ENCODE measurements at places on chromosomes 1 and 21.

- no peak for DNase-seq
These were observed 3.5 kb downstream of the SPOCD1 start for GRCh38 chr1:31812158-31812829.

DNA sequence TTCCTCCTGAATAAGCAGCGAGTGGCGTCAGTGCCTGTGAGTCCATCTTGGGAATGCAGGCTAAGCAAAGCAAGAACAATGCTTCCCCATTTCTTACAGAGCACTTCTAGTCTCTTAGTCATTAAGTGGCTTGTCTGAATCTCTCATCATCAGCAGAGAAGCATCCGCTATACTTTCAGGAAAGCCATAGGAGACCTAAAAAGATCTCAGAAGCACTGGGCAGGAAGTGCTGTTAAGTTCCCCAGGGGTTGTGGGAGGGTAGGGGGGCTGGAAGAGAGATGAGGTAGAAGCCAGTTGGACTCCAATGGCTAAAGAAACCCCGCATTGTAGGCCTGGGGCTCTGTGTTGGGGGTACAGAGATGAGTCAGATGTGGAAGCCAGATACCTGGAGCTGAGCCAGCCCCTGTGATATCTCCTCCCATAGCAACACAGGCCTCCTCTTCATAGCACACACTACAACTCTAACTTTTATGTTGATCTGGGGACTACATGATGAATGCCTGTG is 44.9 kb downstream of the SYT6 start:
- no peak for DNase-seq

GRCh38 chr1:173020138-173020750 is 30.5 kb downstream of the TNFSF18 start:
- DNase-seq: no peak

- no peak for DNase-seq
These were observed 3.2 kb upstream of the BEST4 start for GRCh38 chr1:44790968-44791801.

DNA sequence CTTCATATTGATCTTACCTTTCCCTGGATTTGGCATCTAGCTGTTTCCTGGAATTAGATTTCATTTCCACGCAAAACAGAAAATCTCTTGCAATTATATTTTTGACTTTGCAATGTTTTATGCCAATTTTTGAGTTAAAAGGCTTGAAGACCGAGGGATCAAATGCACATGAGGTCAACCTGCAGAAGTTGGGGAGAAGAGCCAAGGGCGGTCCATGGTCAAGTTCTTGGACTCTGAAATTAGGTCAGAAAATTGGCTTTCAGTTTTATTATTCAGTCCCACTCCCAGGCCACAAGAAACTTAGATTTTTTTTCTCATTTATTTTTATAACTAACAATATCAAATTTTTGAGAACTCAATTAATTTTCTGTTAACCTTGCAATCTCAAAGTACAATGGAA is 499.1 kb upstream of the USP24 start:
- DNase-seq: no peak

DNA sequence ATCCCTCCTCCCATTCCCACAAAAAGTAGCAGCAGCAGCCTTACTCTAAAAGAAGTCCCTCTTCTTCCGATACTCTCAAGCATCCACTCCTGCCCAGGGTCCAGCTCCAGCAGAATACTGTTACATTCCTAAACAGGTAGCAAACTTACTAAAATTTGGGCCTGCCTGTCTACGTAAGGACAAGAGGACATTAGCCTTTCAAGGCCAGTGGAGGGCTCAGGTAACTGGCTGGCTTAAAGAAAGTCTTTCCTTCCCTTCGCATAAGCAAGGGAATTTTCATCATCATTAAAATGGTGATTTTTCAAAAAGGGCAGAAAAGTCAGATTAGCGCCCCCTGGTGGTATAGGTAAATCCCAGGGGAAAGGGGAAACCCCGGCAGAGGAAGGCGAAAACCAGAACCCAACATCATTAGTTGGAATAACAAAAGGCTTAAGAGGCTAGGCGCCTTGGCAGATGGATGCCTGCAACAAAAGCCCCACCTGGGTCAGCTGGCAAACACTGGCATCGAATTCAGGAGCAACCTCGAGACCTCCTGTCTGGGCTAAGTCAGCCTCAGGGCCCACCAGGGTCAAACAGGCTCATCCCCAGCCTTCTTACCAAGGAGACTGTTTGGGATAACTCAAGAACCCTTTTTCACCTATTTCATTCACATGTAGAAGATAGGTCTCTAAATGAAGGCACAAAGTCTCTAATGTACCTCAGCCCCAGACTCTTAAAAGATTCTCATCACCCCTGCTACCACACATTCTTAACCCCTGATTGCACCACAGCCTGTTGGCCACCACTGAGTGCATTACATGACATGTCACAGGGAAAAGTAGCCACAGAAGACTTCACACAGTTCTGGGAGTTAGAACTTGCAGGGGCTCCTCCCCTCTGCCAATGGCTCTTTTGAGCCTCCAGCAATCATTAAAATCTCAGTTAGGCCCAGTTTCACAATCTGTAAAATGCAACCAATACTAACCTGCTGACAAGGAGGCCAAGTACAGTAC is 36.7 kb downstream of the ERI3 start:
- DNase-seq: peak; percentile 74

- DNase-seq: peak; percentile 58
These were observed 12.0 kb downstream of the TSHB start for GRCh38 chr1:115041654-115042053.

GRCh38 chr21:26280775-26281174 is 110.2 kb upstream of the APP start:
- DNase-seq: peak; percentile 95

DNA sequence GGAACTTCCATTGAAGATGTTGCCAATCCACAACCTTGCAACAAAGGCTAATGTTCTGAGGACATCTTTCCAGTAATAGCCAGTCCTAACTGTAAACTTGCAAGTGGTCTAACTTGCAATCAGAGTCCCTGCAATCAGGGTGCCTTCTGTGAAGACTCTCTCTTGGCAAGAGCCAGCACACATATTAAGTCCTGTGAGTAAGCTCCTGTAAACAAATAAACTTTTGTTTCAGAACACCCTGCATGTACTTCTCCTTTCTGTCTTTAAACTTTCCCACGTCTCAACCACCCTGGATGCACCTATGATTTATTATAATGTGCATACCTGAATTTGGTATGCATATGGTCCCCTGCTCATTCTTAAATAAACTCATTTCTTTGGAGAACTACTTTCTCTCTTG is 9.1 kb downstream of the GBP7 start:
- DNase-seq: no peak

- DNase-seq: no peak
These were observed 642 bp upstream of the PARP1 start for GRCh38 chr1:226408285-226409184.

DNA sequence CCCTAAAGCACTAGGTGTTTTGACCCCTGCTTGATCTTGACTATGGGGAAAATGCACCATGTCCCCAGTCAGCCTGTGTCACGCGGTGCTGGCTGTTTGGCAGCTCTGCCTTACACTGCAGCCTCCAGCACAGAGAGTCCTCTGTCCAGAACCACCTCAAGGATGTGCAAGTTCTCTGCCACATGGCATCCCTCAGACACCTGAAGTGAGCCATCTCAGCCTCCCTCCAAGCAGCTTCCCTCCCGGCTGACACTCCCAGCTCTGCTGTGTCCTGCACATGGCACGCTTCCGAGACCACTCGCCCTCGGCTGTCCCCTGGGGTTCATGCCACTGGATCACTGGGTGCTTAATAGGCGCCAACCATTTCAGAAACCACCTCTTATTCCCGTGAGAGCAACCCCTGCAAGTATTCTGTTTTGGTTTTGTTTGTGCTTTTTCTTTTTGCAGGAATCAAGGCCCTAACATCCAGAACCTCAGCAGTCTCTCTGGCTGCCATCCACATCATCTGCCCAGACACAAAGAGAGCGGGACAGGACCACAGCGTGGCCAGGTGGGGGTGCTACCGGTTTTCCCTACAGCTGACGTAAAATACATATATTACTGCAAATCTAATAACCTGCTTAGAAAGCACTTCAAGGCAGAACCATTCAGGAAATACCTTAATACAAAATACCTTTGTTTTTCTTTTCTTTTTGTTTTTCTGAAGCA is 45.7 kb downstream of the CAPZB start:
- no peak for DNase-seq

GRCh38 chr1:235369802-235370201 is 2.6 kb downstream of the TBCE start:
- DNase-seq: no peak

DNA sequence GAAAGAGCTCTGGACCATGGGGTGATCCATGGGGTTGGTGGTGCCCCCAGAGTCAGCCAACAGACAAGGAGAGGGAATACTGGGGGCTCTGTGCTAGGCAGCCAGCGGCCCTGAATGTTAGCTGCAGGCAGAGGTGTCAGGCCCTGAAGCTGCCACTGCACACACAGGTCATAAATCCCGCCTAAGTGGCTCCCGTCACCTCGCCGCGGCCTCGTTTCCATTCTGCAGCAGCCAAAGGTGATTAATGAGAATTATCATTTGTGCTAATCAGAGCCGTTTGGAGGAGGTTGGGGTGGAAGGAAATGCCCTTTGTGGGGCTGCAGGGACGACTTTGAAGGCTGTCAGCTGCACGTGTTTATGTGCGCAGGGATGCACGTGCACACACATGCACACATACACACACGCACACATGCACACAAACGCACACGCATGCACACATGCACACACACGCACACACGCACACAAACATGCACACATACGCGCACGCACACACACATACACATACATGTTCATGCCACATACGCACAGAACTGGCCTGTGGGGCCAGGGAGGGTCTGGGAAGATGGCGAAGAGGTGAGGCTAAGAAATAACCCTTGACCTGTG is 88.8 kb upstream of the ARHGEF16 start:
- DNase-seq: peak; percentile 17

DNA sequence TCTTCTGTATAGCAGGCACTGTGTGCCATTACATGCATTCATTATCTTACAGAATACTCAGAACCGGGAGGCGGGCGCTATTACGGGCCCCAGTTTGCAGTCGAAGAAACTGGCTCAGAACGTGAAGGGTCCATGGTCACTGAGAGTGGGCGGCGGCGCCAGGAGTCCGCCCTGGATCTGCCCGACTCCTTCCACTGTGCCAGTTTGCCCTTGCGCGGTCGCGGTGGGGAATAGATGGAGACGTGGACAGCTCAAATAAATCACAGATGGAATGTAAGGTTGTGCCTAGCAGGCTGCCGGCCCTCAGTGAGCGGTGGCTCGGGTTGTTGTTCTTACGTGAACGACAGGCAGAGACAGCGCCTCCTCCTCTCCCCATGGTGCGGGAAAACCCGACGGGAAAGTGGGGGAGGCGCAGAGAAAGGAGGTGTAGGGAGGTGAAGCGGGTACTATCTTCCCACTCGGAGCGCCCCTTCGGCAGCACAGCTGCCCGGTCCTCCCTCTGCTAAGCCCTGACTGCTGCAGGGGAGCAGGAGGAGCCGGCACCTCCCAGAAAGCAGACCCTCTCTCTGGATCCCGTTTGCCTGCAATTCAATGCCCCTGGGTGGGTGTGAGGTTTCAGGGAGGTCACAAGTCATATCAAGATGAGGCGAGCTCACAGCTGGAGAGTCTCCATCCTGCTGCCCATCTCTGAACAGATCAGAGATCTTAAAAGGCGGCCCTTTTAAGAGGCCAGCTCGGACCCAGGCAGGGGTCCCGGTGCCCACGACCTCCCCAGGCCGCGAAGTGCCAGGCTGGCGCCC is 1.1 kb downstream of the COL9A2 start:
- DNase-seq: peak; percentile 65

DNA sequence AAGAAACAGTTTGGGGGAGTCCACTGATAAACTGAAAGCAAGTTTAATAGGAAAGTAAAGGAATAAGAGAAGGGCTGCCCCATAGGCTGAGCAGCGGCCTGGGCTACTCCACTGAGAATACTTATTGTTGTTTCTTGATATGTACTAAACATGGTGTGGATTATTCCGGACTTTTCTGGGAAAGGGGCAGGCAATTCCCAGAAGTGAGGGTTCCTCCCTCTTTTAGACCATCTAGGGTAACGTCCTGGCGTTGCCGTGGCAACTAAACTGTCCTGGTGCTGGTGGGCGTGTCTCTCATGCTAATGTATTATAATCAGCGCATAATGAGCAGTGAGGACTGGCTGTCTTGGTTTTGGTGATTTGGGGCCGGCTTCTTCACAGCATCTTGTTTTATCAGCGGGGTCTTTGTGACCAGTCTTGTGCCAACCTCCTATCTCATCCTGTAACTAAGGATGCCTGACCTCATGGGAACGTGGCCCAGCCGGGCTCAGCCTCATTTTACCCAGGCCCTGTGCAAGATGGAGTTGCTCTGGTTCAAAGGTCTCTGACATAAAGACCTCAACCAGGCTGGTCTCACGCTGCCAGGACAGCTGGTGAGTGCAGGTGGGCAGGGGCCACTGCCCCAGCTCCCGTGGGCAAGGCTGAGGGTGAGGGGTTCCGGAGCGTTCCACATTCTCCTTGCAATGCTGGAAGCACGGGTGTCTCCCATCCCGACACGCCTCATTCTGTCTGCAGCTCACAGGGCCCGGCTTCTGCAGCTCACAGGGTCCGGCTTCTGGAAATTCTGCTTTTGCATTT is 19.6 kb upstream of the C1orf159 start:
- no peak for DNase-seq

GRCh38 chr1:64186898-64187280 is 16.5 kb upstream of the UBE2U start:
- DNase-seq: no peak

- DNase-seq: no peak
These were observed 30.6 kb upstream of the BMP8B start for GRCh38 chr1:39819091-39819812.

DNA sequence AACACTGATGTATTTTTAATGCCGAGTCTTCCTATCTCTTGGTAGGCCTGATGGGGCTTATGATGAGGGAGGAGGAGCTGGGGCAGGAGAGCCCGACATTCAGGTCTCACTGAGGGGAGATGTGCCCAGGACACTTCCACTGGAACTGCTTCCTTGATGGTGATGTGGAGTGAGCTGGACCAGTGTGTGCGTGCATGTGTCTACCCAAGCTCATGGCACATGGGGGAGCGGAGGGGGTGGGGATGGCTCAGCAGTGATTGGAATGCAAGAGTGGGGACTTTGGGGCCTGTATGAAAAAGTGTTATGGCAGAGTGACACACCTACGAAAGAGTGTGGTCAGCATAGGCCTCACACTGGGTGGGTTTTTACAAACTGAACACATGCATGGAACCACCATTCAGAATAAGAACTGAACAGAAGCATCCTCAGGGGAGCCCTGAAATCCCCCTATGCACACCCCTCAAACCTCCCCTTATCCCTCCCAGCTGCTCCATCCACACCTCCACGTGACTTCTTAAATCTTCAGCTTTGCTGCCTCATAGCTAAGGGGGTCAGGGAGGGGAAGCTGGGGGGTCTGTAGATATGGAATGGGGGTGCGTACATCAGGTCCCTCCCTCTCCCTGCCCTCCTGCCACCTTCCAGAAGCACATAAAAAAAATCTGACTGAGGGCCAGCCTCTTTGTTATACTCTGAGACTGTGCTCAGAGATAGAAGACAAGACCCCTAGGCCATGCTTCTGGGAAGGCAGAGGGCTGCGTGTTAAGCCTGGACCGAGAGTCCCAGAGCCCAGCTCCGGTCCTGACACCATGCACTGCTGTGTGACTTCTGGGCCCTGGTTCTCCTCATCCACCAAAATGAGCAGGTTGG is 11.6 kb downstream of the IL6R start:
- no peak for DNase-seq

- no peak for DNase-seq
These were observed 597 bp downstream of the HORMAD1 start for GRCh38 chr1:150720098-150720497.

Measured in NCI-H82 (cell line).